ENCODE measurements at places on chromosomes 11 and 22. TPM values are rescaled to one million over a fixed set of nuclear protein-coding genes. Genes with fewer than 3 reads are reported as not detected.

RAB39A gene
- not detected for total RNA-seq

ACR gene
- not detected for total RNA-seq

RTN3 gene
- 74.7 TPM for total RNA-seq

GVQW3 gene
- 2.9 TPM for total RNA-seq

BRSK2 gene
- not detected for total RNA-seq

Measured in subcutaneous preadipocyte (primary cell).